ENCODE measurements at places on chromosomes 4 and X.

- DNase-seq: no peak
Measured at GRCh38 chrX:31223817-31224216, 152.0 kb upstream of the FTHL17 start.

DNA sequence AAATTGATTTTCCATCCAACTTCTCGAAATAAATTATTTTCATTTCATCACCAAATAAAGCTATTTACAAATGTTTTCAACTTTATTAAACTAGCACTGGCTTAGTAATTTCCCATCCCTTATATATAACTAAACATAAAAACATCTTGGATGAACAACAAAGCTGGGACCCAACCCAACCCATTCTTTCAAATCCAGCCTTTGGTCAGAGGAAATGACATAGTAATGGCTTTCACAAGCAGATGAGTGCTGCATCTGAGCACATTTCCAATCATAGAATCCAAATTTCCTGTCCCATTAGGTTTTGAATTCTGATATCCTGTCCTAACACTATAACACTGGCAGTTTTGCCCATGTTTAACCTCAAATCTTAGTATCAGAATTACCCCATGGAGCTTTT is 7.9 kb upstream of the EMCN start:
- no peak for DNase-seq

DNA sequence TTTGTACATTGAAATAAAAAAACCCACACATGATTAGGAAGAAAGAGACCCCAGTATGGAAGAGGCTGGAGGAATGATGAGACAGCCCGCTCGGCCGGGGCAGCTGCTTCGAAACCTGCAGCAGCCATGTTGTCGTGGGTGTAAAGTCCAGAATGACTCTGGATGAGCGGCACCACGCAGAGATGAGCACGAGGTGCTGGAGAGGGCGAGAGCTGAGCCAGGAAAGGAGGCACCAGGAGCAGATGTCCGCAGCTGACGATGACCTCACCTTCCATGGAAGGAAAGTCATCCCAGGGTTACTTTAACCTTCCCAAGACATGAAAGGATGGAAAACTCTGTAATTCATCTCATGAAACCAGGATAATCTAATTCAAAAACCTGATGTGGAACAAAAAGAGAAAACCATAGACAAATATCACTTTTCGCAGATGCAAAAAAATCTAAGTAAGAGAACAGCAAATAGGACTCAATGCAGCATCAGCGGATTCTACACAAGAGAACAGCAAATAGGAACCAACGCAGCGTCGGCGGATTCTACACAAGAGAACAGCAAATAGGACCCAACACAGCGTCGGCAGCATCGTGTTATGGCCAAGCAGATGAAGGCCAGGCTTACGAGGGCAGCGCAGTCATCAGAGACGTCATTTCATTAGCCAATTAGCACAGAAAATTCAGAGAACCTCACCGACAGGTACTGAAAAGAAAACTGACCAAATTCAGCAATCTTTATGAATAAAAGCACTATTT is 25.9 kb upstream of the SPON2 start:
- no peak for DNase-seq

DNA sequence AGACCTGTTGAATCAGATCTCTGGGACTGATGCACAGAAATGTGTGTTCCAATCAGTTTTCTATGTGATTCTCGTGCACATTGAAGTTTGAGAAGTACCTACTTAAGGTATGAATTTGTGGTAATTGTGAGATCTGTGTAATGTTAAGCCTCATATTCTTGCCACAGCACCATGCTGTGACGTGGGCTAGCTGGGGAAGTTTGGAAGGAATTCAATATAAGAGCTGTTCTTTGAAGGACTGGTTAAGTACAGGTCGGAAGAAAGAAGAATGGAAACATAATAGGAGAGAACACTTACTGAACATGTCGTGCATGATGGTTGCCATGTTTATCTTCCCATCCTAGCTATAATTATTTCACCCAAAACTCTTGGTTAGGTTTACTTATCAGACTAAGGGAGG is 79.7 kb upstream of the CXXC4 start:
- DNase-seq: no peak

DNA sequence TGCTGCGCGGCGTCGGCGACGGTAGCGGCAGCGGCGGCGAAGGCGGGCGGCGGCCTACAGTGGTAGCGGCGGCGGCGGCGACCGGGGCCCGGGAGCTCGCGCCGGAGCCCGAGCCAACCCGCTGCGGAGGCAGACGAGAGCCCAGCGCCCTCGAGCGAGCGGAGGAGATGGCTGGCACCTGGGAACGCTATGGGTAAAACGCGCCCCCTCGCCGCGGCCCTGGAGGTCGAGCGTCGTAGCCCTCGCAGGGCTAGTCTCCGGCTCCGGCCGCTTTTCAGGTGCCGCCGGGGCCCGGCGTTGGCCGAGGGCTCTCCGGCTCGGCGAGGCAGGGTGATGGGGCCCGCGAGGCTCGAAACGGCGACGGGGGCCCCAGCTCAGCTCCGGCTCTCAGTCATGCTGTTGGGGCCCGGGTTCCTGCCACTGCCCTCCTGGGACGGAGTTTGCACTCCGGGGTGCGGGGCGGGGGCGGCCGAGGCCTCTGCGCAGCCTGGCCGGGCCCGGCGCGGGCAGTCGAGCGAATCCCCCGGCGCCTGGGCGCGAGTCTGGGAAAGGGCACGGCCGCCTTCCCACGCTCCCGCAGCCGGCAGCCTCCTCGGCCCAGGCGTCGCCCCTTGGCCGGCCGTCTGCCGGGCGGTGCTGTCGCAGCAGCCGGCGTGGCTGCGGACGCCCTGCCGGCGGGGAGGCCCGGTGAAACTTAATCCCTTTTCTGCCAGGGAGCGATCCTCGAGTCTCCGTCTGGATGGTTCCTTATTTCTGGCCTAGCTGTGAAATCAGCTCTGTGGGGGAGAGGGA is 768 bp downstream of the MID2 start:
- peak; percentile 2 for DNase-seq

DNA sequence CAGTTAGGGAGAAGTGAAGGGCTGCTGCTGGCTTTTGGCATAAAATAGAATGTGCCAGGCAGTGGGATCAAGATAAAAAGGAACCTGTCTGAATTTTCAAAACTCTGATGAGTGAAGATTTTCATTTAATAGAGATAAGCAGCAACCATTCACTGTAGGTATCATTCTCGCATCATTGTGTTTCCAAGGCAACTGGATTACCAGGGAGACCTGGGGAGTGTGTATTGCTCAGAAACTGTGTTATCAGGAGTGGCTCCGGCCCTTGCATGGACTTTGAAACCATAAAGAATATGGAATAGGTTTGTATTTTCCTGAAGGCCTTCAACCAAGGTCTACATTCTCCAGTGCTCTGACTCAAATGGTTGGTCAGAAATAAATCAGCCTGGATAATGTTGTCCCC is 23.3 kb upstream of the MAGEA4 start:
- DNase-seq: no peak

DNA sequence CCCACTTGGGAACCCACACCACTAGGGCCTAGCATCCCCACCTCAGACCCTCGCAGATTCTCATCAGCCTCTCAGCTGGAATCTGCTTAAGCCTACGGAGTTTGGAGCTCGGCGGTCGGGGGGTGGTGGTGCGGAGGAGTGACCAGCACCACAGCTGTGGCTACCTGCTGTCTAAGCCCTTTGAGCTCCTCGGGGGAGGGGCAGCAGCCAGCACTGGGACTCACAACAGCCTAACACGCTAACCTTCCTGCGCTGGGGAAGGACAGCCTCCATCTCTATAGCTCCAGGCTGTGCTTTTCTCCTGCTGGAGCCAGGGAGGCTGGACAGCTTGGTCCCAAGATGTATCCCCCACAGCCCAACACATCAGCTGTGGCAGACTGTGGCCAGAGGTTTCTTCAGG is 281.5 kb downstream of the USP46 start:
- no peak for DNase-seq

DNA sequence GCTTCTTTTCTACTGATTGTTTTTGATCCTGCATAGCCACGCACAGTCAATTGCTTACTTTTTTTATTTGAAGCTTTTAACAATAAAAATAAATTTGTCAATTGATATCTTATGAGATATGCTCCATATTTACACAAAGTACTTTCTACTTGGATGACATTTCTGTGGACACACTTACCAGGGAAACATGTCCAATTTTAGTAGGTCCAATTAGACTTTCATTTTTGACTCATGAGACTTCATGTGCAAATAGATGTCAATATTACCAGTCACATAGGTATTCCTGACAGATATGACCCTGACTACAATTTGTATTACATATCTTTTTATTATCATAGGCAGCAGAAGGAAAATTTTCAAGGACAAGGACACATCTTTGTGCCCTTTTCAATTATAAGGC is 219.9 kb upstream of the ANKRD50 start:
- DNase-seq: no peak

GRCh38 chr4:1047976-1048772 is 36.7 kb downstream of the FGFRL1 start:
- DNase-seq: no peak

All from stimulated activated CD8-positive, alpha-beta memory T cell treated with anti-CD3 and anti-CD28 coated beads, Interleukin-4, amount 100 ng/mL, for 1 hour (primary cell).